Renal pelvis (tissue), 12 donors: ENCODE measurements at places on chromosomes 7 and 10.

- no peak for DNase-seq
Measured at GRCh38 chr7:70758646-70759045, 373.3 kb upstream of the GALNT17 start.

DNA sequence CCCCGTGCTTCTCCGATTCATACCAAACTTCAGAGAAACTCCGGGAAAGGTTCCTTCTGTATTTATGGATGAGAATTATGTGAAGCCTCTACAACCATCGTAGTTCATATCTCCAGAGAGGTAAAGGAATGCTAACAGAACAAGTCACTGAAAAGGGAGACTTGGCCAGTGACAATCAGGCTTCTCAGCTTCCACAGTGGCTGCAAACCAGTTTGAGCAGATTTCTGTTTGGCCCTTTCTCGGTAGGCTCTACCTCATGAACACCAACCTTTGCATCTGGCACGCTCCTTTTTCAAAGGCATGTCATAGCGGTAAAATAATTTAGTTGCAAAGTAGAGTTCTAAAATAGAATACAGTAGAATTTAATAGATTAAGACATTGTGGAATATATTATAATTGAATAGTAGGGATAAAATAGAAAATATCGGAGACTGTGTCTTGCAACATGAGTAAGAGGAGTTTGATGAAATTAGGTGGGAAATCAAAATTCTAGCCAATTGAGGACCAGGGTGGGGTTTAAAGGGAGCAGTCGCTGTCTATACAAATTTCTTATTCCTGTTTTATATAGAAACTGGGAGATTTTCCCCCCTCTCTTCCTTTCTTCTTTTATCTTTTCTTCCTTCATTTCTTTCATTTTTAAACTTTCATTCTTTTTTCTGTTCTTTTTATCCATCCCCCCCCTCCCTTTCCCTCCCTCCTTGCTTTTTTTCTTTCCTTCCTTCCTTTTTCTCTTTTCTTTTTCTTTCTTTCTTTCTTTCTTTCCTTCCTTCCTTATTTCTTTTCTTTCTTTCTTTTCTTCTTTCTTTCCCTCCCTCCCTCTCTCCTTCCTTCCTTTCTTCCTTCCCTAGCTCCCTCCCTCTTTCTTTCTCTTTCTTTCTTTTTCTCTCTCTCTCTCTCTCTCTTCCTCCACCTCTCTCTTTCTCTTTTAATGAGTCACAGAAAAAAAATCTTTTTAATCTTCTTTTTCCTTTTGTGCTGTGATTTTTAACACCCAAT, 161.5 kb upstream of the KLF6 start:
- no peak for DNase-seq

GRCh38 chr7:44767912-44768627, 19.4 kb downstream of the ZMIZ2 start:
- DNase-seq: peak; percentile 79

- DNase-seq: peak; percentile 76
Measured at GRCh38 chr7:129825209-129825970, 127.4 kb downstream of the UBE2H start.

GRCh38 chr7:124263232-124263827, 230.5 kb upstream of the TMEM229A start:
- DNase-seq: no peak

DNA sequence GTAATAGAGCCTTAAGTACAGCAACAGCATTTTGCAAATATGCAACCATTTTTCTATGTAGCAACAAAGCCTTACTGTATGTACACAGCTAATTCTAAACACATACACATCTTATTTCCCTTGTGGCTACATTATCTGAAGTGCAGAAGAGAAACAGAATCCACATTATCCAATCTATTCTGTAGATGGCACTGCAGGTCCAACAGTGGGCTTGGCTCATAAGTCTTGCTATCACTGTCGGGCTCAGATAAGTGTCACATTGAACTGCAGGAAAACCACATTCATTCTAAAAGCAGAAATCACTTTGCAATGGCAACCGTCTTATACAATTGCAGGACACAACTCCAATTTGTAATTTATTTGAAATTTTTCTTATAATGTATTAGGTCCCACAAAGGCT, 109.8 kb upstream of the NOBOX start:
- DNase-seq: peak; percentile 51

DNA sequence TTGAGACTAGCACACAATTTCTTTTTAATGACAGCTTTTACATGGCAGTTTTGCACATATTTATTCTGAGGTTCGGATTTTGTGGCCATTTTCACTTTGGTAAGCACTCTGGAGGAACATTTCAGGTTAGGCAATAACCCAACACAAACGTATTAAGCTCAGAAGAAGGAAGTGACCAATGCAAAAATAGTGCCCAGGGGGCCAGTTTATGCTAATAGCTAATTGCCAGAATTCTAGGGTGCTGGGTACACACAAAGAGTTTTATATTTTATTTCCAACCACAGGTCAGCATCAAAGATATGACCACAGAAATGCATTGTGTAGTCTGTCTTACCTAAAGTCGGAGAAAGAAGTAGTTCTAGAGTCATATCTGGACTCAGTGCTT, 8.4 kb upstream of the AGR2 start:
- no peak for DNase-seq

DNA sequence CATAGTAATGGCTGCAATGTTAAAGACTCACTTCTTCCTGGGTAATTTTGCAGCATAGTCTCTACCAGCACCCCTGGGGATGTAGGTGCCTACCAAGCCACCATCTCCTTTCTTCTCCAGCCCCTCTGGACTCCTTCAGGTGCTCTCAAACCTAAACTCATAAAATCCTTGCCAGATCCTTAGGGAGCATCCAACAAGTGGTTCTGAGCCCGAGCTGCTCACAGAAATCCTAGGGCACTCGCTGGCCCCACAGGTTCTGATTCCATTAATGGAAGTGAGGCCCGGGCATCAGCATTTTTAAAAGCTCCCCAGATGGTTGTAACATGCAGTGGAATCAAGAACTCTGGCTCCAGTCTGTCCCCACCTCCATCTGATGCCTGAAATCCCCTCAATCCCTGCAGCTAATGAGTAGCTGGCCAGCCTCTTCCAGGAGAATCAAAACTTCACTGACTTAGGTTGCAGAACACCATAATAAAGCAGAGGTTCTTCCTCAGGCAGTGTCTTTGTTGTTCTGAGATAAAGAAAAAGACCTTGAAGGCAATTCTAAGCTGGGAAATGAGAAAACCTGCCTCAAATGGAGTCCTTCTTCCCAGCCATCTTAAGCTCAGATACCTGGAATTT, 336.8 kb downstream of the KCNMA1 start:
- no peak for DNase-seq

DNA sequence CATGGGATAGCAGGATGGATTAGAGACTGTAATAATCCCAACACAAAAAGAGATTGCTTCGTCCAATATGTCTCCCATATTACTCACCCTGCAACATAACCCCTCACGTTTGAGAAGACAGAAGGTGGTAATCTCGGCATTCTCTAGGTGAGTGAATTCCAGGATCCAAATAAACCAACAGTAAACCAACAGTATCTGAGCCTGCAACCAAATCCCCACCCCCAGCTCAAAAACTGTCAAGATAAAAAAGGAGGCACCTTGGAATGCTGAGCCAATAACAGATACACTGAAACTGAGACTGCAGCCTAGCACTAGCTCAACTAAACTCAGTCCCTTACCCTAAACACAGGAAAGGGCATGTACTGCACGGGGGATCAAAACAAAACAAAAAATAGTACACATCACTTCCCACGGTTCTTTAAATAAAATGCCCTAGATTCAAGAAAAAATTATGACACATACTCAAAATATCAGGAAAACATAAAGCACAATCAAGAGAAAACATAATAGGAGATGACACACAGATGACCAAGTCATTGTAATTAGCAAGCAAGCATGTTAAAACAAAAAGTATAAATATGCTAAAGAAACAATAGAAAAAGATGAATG, 28.0 kb downstream of the IPMK start:
- DNase-seq: no peak

DNA sequence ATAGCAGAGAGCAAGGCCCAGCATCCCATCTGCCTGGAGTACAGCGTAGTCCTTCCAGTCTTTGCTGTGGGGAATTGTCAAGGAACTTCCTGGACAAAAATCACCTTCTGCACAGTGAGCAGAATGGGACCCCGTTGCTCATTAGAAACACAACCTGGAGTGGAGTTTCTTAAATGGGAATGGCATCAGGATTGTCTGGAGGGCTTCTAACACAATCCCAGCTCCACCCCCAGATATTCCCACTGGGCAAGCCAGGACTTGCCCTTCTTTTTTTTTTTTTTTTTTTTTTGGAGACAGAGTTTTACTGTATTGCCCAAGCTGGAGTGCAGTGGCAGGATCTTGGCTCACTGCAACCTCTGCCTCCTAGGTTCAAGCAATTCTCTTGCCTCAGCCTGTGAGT, 356.4 kb downstream of the GALNT17 start:
- DNase-seq: no peak
